ENCODE measurements at places on chromosomes 16 and 17.

DNA sequence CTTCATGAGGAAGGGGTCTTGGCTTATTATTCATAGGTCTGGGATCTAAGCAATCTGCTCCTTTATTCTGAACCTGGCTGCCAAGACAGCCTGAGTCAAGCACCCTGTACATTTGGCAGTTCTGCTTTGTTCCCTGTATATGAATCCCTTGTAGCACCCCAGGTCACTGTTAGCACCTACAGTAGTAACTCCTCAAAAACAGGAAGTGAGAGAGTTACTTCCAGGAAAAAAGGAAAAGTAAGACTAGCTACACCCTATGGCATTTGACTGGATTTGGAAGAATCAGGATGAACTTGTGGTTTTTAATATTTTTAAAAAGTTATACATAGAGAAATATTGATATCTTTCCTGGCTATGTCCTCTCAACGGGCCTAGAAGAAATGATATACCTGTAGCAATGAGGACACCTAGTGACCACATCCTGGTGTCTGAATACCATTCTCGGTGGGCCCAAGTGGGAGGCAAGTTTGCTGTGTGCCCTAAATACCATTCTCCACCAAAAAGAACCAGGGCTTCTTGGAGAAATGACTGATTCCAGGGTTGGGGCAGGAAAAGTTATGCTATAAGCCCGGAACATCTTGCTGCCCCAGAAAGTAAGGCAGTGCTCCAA lies 9.9 kb downstream of the ANKRD40 start:
- no peak for DNase-seq

- no peak for DNase-seq
Observed at GRCh38 chr16:27561216-27561615, 11.3 kb downstream of the KATNIP start.

GRCh38 chr17:231191-231965 lies 49.9 kb upstream of the DOC2B start:
- DNase-seq: no peak

GRCh38 chr16:28196387-28196987 lies 15.3 kb downstream of the XPO6 start:
- no peak for DNase-seq

DNA sequence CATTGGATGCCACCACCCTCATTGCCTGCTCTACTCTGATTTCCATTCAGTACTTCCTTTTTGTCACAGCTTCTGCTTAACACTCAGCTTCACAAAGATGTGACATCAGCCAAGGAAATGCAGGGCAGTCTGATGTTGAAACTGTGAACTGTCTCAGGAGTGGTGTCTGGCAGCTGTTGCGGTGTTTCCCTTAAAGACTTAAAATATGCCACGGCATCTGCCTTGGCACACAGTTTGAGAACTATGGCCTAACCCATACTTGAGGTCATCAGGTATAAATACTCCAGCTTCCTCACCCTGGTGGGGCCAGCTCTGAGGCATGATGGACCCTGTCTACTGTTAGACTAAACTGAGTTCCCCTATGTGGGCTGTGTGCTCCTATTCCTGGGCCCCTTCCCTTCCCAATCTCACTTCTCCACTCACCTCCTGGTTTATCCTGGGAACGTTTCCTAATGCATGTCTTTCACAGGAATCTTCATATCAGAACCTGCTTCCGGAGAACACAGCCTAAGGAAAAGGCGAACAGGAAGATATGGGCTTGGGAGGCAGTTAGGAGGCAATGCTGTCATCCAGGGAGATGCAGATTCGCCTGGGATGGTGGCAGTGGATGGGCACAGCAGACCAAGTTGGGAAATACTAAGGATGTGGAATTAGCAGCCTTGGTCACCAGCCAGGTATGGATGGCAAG lies 96.5 kb downstream of the WSCD1 start:
- no peak for DNase-seq

DNA sequence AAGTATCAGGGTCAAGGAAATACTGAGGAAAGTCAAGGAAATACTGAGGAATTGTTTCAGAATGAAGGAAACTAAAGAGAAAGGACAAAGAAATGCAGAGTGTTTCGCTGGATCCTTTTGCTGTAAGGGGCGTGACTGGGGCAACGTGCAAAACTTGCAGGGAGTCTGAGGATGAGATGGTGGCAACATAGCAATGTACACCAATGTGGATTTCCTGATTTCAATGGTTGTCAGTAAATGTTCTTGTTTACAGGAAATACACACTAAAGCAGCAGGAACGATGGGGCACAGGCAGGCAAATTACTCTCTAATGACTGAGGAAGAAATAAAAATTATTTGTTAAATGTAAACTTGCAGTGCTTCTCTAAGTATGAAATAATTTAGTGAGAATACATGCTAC lies 34.4 kb downstream of the ZZEF1 start:
- DNase-seq: no peak

DNA sequence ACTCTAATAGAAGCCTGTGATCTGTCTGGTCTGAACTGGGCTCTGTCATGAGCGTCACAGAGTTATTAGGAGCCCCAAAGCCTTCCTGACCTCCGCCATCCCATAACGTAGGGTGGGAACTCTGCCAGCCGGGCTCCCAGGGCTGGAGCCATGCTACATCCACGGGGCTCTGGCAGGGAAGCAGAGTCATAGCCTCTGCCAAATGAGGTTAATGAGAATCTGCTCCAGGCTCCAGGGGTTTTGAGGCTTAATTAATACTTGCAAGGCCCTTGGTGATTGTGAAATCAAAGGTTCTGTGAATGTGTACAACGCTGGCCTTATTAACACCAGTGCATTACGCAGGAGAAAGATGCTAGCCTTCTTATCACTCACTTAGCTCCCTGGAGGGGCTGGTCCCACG lies 42.4 kb upstream of the ZFP90 start:
- DNase-seq: no peak

- no peak for DNase-seq
Observed at GRCh38 chr17:29195465-29196081, 15.4 kb upstream of the MYO18A start.

GRCh38 chr16:48608871-48609651 lies 919 bp downstream of the N4BP1 start:
- peak; percentile 53 for DNase-seq

Measured in nucleus accumbens (tissue), 56 donors.